ENCODE measurements at places on chromosomes 12 and 14.

DNA sequence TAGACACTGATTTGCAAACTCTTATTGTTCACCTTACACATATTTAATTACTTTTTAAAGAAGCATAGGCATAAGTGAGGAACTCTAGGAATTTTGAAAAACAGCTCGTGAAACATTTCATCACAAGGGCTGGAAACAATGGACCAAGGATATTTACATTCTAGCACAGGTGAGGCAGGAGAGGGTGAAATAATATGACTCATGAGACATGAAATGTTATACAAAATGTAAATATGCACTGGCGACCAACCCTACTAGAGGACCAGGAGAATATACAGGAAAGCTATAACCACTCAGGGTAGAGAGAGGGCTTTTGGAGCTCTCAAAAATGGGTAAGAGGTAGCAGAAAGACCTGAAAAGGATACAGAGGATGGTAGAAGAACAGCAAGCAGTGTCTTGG is 115.3 kb downstream of the PTGER2 start:
- DNase-seq, result no peak

- no peak for DNase-seq
Measured at GRCh38 chr14:35883677-35884293, 57.6 kb downstream of the BRMS1L start.

DNA sequence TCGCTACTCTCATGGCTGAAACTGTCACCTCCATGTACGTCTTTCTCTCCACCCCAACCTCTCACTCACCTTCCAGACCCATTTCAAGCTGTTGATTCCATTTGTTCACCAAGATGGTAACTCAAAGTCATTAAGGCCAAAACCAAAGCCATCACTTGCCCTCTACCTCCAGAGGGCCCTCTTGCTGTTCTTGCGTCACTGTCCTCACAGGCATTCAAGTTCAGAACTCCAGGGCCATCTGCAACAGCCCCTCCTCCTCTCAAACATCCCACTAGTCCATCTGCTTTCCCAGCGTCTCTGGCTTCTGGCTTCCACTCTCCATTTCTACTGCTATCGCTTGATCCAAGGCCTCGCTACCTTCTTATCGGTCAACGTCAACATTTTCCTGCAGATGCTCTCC is 74.5 kb downstream of the VWF start:
- DNase-seq, result no peak

DNA sequence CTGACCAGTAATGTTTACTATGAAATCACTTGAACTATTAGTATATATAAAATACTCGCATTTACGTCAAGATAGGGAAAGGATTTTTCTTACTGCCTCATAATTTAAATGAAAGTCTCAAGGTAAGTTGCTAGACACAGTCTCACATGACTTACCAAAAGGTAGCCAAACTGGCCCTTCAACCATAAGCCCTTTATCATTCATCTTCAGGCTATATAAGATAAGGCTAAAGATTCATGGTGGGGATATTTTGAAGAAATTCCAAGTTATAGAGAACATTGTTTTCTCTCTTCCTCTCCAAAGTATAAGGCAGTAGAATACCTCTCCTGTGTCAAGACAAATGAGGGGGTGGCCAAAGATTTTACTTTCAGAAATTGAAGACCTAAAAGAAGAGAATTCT is 23.4 kb downstream of the KIF21A start:
- DNase-seq, result no peak

GRCh38 chr12:14999695-15000365 is 27.0 kb downstream of the PDE6H start:
- no peak for DNase-seq

All from cortex of kidney (tissue), 1 donor.